Smooth muscle cell of bladder (primary cell): ENCODE measurements at places on chromosomes 7 and 10. TPM values are rescaled to one million over a fixed set of nuclear protein-coding genes. Genes with fewer than 3 reads are reported as not detected.

MARCHF5 gene
- 10.3 and 11.1 TPM in 2 replicates for total RNA-seq

ANKRD7 gene
- total RNA-seq: 0.85 and 0.92 TPM in 2 replicates

RNF148 gene
- total RNA-seq: 0.28 and 0.74 TPM in 2 replicates

CALHM1 gene
- total RNA-seq: not detected in 2 replicates

KCND2 gene
- total RNA-seq: 4.0 and 7.9 TPM in 2 replicates

TCTN3 gene
- 31.6 and 41.9 TPM in 2 replicates for total RNA-seq

ADAM8 gene
- total RNA-seq: 0.71 and 1.3 TPM in 2 replicates

ENKUR gene
- under 0.01 and 0.09 TPM in 2 replicates for total RNA-seq

FAM200A gene
- 5.3 and 5.5 TPM in 2 replicates for total RNA-seq

ANKMY2 gene
- 17.0 and 17.5 TPM in 2 replicates for total RNA-seq

CNTNAP2 gene
- 0.09 TPM in 1 of 2 replicates, not detected in the other for total RNA-seq

C10orf67 gene
- total RNA-seq: 0.14 TPM in 1 of 2 replicates, not detected in the other

UBTD1 gene
- total RNA-seq: 16.4 and 21.3 TPM in 2 replicates

PHKG1 gene
- total RNA-seq: 0.43 and 0.55 TPM in 2 replicates

MYH16 gene
- not detected in 2 replicates for total RNA-seq

PRLHR gene
- not detected in 2 replicates for total RNA-seq

TNS3 gene
- 81.2 and 150 TPM in 2 replicates for total RNA-seq

FAM25A gene
- not detected in 2 replicates for total RNA-seq

LIPJ gene
- total RNA-seq: under 0.01 TPM in 2 replicates

KAZALD1 gene
- 18.2 and 30.3 TPM in 2 replicates for total RNA-seq

RAMP3 gene
- not detected in 2 replicates for total RNA-seq

PRRT4 gene
- total RNA-seq: 0.18 TPM in 1 of 2 replicates, not detected in the other

NUTM2A gene
- 0.28 and 0.37 TPM in 2 replicates for total RNA-seq

SPDYE16 gene
- 0.14 TPM in 1 of 2 replicates, not detected in the other for total RNA-seq

KBTBD2 gene
- total RNA-seq: 21.2 and 26.7 TPM in 2 replicates

BHLHA15 gene
- total RNA-seq: 0.37 TPM in 1 of 2 replicates, not detected in the other

HOXA1 gene
- 0.28 and 1.00 TPM in 2 replicates for total RNA-seq

DPP6 gene
- total RNA-seq: not detected in 2 replicates

PROSER2 gene
- total RNA-seq: 1.0 and 1.1 TPM in 2 replicates

ETV1 gene
- total RNA-seq: 7.4 and 9.2 TPM in 2 replicates

LAMB1 gene
- total RNA-seq: 534 and 562 TPM in 2 replicates

ZNF488 gene
- total RNA-seq: not detected in 2 replicates

NUDT13 gene
- total RNA-seq: 0.55 and 1.4 TPM in 2 replicates

CCL26 gene
- total RNA-seq: 4.8 and 6.2 TPM in 2 replicates

SLC26A3 gene
- not detected in 2 replicates for total RNA-seq

CYP2C8 gene
- under 0.01 TPM in 1 of 2 replicates, not detected in the other for total RNA-seq

TUBAL3 gene
- total RNA-seq: not detected in 2 replicates

TACC2 gene
- total RNA-seq: 2.3 and 2.7 TPM in 2 replicates

LIPF gene
- not detected in 2 replicates for total RNA-seq

NPC1L1 gene
- 0.09 and 0.14 TPM in 2 replicates for total RNA-seq
